GM20000 (cell line): ENCODE measurements at places on chromosomes 5 and 9.
A peak's percentile ranks its signal among the peaks of the same experiment; 100 is the strongest.

DNA sequence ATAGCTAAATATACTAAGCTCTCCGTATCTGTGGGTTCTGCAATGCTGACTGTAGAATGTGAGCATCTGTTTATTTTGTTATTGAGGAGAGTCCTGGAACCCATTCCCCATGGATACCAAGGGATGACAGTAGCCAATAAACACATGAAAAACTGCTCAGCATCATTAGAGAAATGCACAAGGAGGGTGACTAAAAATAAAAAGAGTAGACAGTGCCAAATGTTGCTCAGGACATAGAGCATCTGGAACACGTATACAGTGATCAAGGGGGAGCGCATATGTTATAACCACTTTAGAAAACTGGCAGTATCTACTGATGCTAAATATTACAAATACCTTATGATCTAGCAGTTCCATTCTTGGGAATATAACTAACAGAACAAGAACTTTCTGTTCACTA lies 31.0 kb downstream of the MARCHF6 start:
- no peak for DNase-seq

DNA sequence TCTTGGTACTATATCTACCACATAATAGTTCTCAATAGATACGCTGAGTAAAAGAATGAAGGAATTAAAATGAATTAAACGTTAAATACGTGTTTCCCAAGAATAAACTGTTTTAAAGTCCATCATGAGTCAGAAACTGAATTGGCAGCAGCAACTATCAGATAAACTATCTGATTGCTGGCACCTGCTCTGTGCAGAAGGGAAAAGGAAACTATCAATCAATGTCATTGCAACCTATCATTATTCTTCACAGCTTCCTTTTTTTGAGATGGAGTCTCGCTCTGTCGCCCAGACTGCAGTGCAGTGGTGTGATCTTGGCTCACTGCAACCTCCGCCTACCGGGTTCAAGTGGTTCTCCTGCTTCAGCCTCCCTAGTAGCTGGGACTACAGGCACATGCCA lies 8.8 kb upstream of the WDR36 start:
- DNase-seq: no peak

DNA sequence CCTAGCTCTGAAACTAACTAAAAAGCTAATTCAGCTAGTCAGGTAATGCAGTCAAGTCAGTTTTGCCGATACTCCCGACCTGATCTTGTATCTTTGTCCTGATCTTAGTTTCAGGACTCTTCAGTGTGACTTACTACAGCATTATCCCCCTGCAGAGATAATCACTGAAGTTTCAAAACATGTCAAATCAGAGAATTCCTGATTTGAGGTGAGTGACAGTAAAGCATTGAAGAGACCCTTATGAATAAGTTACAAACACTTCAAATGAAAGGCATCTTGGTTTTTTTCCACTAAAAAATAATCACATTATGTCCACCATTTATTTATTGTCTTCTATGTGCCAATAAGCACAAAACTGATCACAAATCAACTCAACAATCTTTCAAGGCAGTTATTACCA lies 47.6 kb downstream of the BAAT start:
- DNase-seq: no peak

DNA sequence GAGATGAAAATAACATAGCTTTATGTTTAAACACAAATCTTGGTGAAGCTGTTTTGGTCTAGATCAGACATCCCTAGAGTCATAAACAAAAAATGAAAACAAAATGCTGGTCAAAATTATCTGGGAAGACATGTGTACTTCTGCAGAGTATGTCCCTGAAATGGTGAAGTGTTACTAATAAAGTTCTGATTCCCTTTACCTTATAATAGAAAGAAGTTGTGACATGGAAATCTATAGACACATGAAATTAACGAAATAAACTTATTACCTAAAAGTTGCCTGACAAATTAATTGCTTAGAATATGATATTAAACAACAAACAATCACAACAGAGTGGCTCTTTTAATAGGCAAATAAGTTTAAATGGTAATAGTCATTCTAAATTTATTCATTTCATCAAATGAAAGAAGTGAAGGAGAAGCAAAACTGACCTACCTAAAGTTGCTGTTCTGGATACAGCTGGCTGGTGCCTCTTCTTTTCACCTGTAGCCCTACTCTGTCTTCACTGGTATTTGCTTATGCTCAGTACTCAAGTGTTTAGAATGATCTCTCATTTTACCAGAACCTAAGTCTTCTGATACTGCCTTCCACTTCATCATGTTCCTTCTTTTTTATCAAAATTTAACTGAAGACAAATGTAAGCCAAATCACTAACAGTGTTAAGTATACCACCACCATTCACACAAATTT lies 38.8 kb downstream of the FNIP1 start:
- DNase-seq: no peak

DNA sequence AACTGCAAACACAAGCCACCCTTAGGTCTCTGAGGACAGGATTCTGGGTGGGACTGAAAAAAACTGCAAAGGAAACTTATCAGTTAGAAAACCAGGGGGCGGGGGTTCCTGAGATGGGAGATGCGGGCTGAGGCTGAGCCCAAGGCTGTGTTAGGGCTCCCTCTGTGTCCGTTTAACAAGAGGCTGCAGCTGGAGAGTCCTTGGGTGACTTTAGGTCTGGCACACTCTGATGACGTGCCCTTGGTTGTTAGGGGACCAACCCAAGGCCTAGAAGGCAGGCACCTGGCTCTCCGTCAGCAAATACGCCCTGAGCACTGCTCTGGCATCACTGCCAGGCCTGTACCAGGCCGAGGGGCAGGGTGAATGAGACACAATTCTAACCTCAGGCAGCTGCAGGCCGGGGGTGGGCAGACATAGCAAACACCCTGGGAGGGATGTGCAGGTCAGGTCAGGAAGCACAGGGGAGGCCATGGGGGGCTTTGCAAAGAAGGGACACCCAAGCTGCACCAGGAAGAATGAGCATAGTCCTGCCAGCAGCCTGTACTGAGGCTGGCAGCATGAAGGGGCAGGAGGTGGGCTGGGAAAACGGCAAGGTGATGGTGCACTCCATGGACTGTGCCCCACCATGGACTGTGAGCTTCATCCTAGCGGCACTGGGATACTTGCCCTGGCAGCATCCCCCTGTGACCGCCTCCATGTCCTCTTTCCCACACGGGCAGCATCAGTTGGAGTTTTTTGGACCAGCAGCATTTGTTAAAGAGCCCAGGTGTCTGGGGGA lies 137.9 kb downstream of the GABBR2 start:
- no peak for DNase-seq

GRCh38 chr5:1502046-1502736 lies 21.6 kb downstream of the LPCAT1 start:
- peak; percentile 84 for DNase-seq

- DNase-seq: no peak
These were observed 13.5 kb upstream of the ANKRD33B start for GRCh38 chr5:10550222-10550995.

DNA sequence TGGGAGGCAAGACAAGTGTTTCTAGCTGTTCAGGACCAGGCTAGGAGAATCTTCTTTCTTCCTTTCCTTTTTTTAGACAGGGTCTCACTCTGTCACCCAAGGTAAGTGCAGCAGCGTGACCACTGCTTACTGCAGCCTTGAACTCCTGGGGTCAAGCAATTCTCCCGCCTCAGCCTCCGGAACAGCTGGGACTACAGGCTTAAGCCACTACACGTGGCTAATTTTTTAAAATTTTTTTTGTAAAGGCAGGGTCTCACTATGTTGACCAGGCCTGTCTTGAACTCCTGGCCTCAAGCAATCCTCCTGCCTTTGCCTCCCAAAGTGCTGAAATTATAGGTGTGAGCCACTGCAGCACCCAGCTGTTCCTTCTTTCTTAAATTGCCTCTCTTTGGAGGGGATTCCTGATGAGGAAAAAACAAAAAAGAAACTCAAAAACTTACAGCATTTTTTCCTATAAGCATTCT lies 53.1 kb downstream of the LHFPL2 start:
- no peak for DNase-seq

DNA sequence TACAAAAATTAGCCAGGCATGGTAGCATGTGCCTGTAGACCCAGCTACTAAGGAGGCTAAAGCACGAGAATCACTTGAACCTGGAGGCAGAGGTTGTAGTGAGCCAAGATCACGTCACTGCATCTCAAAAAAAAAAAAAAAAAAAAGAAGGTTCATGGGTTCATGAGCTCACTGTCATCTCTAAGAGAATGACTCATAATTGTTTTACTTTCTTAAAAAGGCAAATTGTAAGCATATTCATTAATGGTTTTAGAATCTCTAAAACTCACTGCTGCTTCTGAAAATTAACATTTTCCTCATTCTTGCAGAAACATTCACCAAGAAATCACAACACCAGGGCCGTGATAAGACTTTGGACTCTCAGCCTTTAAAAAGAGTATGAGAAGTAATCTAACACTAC lies 103.6 kb downstream of the GNA14 start:
- DNase-seq: no peak

GRCh38 chr5:171390883-171391677 lies 3.4 kb downstream of the NPM1 start:
- DNase-seq: no peak

DNA sequence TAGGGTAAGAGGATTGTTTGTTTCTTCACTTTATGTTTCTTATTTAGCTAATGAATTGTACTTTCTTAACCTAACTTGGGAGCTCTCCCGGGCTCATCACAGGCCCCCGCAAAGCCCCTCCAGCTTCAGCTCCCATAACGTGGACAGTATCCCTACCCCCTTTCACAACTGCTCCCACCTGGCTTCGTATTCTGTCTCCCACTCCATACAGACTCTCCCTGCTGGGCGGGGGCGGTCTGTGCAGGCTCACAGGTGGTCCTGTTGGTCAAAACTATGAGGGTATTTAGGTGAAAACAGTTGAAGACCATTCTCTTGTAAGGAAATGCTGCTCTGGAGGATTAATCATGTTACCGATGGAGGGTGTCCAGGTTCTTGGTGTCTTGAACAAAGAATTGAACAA lies 805.3 kb downstream of the SEMA5A start:
- no peak for DNase-seq

- no peak for DNase-seq
These were observed 12.3 kb upstream of the KCNIP1 start for GRCh38 chr5:170491479-170491878.

DNA sequence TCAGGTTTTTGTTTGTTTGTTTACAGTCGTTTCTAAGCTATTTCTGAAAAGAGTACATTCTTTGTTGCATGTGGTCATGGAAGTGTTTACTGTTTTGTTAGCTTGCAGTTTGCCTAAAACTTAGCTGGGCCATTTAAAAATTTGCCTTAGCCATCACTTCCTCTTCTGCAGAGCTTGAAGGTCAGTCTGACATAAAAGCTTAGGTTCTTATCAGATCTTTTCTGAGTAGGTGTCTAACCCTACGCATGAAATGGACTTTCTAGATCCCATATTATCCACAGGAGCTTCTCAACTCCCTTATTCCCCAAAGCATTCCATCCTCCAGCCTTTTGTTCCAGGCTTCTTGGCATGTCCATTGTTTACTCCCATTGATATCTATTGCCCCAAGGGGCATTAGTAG lies 90.3 kb downstream of the AP3B1 start:
- DNase-seq: no peak

GRCh38 chr5:115136294-115136693 lies 33.4 kb downstream of the TRIM36 start:
- DNase-seq: no peak

- no peak for DNase-seq
These were observed 15.2 kb downstream of the RAPGEF1 start for GRCh38 chr9:131724683-131725082.

DNA sequence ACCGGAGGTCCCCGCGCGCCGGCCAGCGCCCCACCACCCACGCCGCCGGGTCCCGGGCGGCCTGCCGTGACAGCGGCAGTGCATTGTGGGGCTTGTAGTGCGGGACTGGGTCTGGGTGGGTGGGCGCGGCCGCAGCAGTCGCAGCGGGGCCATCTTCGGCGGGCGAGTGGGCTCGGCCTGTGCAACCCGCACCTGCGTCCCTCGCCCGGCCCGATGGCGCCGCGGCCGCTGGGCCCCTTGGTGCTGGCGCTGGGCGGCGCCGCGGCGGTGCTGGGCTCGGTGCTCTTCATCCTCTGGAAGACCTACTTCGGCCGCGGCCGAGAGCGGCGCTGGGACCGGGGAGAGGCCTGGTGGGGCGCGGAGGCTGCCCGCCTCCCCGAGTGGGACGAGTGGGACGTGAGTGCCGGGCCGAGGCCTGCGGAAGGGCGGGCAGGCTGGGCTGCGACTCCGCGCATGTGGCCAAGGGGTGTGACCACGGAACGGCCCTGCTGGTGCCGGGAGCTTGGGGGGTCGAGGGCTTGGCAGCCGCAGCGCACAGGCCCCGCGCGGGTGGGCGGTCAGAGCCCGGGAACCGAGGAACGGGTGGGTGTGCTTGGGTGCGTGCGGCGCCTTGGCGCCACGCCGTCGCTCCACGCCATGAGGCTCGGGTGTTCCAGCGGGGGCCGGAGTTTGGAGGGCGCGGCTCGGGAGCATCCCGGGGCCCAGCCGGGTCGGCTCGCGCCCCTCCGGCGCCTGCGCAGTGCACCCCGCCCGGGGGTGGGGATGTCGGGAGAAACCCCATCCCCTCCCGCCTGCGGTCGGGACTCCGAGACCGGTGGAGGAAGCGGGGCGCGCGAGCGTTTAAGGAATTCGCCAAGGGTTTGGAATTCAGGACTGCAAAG lies at the start of gene ARL10:
TSS of gene ARL10 (plus strand) at position 137 of the 881 bp plus-strand sequence. CDS start at position 214, 77 bp downstream.
- DNase-seq: peak; percentile 89

DNA sequence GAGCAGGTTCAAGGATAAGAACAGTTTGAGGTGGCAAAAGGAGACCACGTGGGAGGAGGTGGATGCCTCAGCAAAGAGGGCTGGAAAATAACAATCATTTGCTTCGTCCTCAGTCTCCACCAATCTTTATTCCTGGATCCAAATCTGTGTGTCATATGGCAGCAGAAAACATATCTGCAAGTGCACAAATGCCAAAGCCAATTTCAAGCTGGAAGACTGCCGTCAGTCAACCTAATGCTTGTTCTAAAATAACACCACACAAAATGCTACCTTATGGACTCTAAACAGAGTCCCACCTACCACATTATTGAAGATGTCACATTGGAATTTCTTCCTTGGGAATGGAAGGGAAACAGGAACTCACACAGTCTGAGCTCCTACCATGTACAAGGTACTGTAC lies 129.1 kb downstream of the CDK5RAP2 start:
- no peak for DNase-seq

DNA sequence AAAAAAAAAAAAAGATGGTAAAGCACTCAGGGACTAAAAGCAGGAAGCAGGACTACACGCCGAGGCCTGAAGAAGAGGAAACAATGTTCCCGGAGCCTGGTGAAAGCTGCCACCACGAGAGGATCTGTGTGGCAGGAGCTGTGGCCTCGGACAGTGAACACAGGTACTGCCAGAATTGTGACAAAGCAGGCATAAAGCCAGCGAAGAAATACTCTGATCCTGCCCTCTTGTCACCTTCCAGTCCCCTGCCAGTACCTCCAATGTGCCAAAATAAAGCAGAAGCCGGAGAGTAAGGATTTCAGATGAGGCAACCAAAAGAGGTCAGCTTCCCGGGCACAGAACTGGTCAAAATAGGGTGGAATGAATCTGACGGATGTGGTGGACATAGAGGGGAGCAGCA lies 211.5 kb upstream of the TARS1 start:
- DNase-seq: no peak

DNA sequence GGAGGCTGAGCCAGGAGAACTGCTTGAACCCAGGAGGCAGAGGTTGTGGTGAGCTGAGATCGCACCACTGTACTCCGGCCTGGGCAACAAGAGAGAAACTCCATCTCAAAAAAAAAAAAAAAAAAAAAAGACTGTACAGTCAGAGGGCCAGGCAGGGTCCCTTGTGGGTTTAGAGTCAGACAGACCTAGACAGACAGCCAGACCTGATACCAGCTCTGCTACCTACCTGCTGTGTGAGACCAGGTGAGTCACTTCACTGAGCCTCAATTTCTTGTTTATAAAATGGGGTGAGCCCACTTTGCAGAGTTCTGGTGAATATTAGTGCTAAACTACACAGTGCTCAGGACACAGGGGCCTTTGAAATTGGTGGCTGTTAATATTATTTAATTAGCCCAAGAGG lies 19.7 kb downstream of the TRIM14 start:
- no peak for DNase-seq
